GM20000 (cell line): ENCODE measurements at places on chromosomes 11 and 22.
A peak's percentile ranks its signal among the peaks of the same experiment; 100 is the strongest.

- no peak for DNase-seq
Observed at GRCh38 chr11:109553284-109553683, 131.3 kb downstream of the C11orf87 start.

GRCh38 chr11:134625151-134625550 lies 213.1 kb upstream of the B3GAT1 start:
- DNase-seq, result no peak

DNA sequence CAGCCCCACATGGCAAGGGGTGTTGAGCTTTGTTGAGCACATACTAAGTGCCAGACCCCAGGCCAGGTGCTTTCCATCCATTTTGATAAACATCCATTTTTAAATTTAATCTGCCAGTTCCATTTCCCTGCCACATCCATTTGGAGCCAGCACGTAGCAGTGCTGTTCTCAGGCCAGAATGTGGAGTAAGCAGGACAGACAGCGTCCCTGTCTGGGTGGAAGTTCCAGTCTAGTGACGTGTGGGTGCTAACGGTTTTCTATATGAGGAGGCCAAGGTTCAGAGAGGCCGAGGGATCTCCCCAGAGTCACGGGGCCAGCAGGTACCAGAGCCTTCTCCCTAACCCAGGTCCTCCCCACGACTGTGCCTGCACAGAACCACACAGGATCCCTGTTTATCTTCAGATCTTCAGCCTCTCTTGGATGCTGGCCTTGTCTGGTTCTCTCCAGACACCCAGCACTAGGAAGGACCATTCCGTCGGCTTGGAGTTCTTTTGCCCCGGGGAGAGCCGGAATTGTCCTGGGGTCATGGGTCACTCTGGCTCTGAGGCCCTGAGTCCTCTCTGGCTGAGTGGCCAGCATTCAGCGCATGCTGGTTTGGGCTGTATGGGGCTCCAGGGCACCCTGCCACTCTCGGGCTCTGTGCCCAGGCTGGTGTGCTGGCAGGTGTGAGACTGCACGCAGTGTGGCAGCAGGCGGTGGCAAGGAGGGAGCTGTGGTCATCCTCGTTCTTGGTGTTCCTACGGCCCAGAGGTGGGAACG lies 63.6 kb upstream of the PPARA start:
- DNase-seq, result no peak

DNA sequence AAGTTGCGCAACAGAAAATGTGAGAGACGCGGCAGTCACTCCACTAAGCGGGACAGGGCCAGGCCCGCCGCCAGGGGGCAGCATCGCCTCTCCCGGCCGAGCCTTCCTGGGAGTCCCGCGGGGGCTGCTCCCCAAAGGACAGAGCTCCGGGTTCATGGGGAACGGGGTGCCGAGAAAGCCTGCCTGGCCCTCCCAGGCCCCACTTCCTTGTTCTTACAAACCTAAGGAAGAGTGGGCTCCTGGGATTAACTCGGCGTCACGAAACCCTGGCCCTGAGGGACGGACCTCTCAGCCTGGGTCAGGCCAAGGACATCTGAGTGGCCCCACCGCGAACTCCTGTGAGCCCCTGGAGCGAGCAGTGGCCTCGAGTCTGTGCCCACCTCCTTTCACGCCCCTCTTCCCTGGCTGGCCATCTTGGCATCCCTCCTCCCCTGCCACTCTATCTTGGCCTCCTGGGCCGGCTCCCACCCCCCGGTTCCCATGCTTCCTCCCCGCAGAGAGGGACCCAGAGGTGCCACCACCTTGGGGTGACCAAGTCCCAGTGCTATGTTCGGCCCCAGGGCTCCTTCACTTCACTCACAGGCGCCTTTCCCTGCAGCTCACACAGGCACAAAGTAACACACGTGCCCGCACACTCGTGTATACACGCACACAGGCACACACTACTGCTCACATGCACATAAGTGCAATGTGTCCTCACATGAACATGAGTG lies 99.9 kb upstream of the FGF3 start:
- DNase-seq, result peak; percentile 76

DNA sequence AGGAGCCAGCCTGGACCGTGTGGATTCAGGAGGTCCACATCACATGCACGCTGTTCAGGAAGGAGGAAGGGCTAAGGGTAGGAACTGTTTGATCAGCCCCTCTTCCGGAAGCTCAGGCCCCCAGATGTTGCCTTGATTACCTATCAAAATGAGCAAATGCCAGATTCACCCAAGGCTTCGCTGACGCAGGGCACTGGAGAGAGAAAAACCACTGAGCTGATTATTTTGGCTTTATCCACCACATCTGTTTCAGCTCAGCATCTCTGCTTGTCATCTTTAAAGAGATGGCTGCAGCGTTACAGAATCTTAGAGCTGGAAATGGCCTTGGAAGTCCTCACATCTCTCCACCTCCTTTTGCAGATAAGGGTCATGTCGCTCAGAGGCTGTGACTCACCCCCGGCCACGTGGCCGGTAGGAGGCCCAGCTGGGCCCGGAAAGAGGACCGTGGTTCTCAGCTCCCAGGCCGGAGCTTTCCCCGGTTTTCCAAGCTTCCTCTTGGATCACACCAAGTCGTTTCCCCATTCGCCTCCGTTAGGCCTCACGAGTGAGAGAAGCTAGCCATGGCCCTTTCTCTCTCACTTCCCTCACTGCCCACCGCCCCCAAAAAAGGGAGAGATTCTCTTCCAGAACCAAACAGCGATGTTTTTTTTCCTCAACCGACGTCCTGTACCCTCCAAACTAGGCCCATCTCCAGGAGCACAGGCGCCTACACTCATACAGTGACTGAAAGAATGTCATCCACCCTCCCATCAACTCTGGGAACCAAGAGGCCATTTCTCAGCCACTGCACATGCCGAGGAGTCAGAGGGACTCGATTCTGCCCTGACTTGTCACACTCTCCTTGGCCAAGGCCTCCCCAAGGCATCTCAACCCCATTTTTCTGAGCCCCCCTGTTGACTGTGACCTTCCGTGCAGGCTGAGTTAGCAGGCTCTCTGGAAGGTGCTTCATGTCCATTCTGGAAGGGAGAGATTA lies 37.6 kb downstream of the LIF start:
- DNase-seq, result no peak

DNA sequence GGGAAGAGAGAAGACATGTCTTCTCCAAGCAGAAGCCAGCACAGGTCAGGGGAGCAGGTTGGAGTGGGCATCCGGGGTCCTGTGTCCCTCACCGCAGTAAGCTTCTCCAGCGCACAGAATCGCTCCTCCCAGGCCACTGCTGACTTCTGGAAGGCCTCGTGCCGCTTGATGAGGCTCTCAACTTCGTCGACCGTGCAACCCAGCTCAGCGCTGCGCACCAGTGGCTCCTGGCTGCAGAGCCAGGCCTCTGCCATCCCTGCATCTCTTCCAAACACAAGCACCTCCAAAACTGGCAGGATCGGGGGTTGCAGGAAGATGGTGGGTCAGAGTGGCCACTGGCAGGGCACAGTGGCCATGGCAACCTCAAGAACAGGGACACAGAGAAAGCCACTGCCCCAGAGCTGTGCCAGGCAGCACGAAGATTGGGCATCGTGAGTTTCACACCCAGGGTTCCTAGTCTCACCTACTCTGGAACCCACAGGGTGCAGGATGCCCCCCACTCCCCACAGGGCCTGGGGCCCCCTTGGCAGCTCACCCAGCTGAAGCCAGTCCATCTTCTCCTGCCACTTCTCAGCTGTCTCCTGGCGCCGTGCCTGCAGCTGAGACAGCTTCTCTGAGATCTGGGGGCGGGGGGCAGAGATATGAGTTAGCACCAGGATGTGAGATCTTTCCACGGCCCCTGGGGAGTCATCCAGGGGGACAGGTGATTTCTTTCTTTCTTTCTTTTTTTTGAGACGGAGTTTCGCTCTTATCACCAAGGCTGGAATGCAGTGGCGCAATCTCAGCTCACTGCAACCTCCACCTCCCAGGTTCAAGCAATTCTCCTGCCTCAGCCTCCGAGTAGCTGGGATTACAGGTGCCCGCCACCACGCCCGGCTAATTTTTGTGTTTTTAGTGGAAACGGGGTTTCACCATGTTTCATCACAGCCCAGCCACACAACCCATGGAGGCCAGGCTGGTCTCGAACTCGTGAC lies 11.2 kb upstream of the RBM4B start:
- DNase-seq, result no peak

GRCh38 chr11:113977071-113977490 lies 2.2 kb downstream of the HTR3A start:
- no peak for DNase-seq

DNA sequence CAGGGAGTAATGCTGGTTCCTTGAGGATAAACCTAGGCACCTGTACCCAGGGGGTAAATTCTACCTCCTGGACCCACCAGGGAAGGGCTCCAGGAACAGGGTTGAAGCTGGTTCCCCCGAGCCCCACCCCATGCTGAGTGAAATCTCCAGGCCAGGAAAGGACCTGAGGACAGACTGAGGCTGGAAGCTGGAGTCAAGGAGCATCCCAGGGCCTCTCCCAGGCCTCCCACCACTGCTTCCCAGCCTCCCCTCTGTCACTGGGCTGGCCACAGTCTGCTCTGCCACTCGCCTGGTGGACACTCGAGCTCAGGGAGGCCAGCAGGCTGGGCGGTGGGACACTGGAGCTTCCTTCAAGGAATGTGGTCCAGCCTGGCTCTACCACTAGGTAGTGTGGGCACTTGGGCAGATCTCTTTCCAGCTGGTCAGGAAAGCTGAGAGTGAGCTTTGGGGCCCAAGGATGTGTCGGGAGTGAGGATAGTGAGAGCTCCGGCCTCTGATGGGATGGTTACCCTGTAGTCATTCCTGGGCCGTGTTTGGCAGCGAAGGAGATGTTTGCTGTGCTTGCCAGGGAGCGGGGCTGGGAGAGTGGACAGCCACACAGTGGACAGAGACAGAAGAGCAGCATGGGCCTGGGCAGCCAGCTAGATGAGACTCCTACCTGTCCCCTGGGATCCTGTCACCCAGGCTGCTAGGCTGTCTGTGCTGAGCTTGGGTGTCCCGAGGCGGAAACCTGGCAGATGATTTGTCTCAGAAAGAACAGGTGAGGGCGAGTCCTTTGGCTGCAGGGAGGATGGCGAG lies 3.4 kb downstream of the OVOL1 start:
- no peak for DNase-seq

DNA sequence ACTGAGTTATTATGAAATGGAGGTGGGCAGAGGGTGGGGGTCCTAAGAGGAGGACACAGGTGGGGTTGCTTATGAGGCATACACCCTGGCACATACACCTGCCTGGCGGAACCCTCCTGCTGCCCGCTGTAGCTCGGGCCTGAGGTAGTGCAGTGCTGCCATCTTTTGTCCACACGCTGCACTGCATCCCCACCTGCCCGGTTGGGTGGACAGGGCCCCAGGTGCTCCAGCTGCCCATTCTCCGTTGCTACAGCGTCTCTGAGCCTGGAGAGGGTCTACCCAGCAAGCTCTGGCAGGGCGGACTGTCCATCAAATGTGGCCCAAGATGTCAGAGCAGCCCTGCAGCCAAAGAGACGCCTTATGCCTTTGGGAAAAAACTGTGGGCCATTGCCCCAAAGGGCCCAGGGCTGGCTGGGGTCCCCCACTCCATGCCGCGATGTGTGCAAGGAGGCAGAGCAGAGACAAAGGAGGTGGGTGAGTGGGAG lies 131.2 kb downstream of the BUD13 start:
- peak; percentile 52 for DNase-seq
